GM13976 (cell line): ENCODE measurements at places on chromosomes 13 and 19.

DNA sequence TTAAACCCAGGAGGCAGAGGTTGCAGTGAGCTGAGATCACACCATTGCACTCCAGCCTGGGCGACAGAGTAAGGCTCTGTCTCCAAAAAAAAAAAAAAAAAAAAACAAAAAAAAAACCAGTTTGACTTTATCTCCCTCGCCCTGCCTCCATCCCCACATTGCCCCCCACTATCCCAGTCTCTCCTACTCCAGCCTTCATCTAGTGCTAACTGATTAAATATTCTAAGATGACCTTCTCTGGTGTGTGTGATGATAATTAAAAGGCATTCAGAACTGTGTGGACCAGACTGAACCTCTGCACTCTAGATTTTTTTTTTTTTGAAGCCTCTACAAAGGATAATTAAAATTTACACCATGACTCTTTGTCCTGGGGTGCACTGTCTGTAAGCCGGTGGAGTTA, 6.0 kb upstream of the DLL3 start:
- no peak for DNase-seq

GRCh38 chr19:6970021-6970420, 51.2 kb downstream of the MBD3L2B start:
- no peak for DNase-seq

GRCh38 chr13:73109969-73110368, 51.2 kb downstream of the KLF5 start:
- no peak for DNase-seq

GRCh38 chr19:19079571-19079970, 15.8 kb downstream of the SLC25A42 start:
- no peak for DNase-seq

- DNase-seq = no peak
These were observed 116.2 kb upstream of the ZNF536 start for GRCh38 chr19:30255791-30256495.

- DNase-seq = no peak
These were observed 193.1 kb downstream of the VWA8 start for GRCh38 chr13:41767801-41768200.

- no peak for DNase-seq
These were observed 26.2 kb downstream of the FREM2 start for GRCh38 chr13:38713046-38713445.

- DNase-seq = no peak
These were observed 10.1 kb downstream of the CNOT3 start for GRCh38 chr19:54147676-54148075.

DNA sequence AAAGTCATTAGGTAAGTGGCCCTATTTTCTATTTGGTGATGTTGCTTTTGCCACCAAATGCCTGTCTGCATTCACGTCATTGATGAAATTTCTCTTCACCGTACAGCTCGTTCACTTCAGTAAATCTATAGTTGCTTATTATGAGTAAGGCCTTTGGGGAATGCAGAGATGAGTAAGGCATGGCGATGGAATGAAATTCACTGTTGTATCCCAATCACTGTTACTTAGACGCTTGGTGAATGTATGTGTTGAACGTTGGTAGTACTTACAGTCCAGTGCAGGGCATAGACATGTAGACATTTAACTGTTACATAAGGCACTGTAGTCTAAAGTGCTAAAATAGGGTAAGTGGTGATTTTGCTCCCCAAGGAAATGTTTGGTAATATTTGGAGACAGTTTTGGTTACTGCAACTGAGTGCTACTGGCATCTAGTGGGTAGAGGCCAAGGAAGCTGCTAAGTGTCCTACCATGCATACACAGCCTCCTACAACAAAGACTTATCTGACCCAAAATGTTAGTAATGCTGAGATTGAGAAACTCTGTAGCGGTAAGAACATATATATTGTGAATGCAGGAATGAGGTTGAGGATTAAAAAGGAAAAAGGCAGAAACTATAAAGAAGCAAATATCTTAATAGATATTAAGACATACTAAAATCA, 5.8 kb downstream of the AKAP11 start:
- DNase-seq = no peak

DNA sequence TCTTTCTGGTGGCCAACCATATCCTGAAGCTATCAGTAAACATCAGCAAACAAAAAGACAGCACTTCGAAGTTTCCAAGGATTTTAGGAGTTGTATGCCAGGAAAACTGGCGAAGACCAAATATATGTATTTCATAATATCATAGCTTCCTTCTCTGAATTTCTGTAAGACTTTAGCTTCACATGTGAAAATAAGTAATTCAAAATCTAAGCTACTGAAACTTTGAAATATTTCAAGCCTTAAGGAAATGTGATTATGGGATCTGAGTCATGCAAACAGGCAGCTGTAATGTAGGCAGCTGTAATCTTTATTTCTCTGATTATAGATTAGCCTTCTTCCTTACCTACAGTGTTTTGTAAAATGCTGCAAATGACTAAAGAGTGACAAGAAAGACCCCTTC, 70.7 kb upstream of the ANKRD10 start:
- no peak for DNase-seq

DNA sequence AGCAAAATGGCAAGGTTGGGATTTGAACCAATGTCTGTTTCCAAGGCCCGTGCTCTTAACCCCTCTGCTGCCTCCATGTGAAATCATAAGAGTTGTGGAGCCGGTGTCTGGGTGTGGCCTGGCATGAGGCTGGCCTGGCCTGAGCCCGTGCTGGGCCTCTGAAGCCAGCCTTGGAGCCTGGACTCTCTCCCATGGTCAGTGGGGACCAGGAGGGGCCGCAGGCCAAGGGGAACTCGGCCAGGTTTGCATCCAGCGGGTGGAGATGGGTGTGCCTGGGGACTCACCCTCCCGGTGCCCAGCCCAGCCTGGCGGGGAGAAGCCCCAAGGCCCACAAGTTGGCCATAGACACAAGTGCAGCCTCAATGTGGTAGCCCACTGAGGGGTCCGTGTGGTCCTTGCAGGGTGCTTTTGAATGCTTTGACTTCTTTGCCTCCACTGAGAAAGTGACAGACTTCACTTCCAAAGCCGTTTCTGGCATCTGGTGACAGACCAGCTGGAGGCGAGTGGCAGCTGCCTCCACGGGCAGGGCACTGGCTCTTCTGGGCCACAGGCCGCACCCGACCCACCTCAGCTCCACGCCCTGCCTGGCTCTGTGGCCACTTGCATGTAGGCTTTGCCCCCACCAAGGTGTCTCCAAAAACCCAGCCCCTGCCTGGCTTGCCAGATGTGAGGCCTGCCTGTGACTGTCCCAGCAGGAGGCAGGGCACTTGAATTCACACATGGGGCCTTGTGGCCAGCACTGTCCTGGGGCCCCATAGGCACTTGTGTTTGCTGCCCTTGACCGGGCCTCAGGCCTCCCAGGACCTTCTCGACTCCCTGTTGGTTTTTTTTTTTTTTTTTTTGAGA, 26.2 kb upstream of the NCCRP1 start:
- DNase-seq = no peak

DNA sequence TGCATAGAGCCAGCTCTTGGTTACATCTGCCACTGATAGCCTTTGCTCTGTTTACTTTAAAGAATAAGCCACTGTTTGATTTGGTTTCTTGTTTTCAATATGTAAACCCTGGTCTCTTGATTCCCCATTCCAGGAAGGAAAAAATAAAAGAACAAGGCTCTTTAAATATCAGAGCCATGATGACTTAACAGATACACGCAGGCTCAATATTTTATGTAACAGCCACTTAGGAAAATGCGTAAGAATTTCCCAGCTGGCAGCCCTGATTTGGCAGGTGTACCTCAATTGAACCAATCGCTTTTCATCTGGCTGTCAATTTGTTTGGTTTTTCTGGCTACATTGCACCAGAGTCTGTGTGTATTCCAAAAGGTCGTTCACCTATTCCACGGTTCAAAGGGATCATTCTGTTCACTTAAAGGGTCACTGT, 65.6 kb downstream of the IRS2 start:
- no peak for DNase-seq

DNA sequence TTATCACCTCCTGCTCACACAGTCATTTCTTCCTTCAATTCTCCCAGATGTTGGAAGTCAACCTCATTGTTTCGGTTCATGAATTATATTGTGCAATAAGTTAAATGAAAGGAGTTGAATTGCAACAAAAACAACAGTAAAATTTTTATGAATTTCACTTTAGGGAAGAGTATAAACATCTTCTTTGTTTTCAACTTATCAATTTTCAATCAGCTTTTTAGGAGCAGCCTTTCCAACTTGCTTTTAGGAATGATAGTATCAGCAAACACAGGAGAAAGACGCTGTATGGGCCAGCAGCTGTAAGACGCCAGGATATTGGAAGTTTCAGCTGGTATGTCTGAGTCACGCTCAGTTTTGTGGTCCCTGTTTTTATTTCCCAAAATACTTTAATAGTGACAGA, 132.5 kb upstream of the ARGLU1 start:
- no peak for DNase-seq
